ENCODE measurements at places on chromosomes 16 and 17.

GRCh38 chr16:31002862-31003341, 7.5 kb downstream of the STX1B start:
- no peak for DNase-seq

GRCh38 chr17:75147878-75148546, 6.3 kb downstream of the JPT1 start:
- no peak for DNase-seq

GRCh38 chr17:65349916-65350315, 211.5 kb downstream of the AXIN2 start:
- no peak for DNase-seq

GRCh38 chr17:7249214-7249613, 2.3 kb downstream of the CTDNEP1 start:
- DNase-seq: no peak

- no peak for DNase-seq
These were observed 108.9 kb downstream of the GNAO1 start for GRCh38 chr16:56300242-56300623.

- DNase-seq: no peak
These were observed 341.4 kb downstream of the FOXL1 start for GRCh38 chr16:86919578-86920305.

- DNase-seq: no peak
These were observed 222.0 kb upstream of the CDH13 start for GRCh38 chr16:82404586-82405315.
